ENCODE measurements at places on chromosomes 7 and 10.

- DNase-seq, result no peak
Observed at GRCh38 chr7:120441850-120442249, 168.9 kb downstream of the KCND2 start.

DNA sequence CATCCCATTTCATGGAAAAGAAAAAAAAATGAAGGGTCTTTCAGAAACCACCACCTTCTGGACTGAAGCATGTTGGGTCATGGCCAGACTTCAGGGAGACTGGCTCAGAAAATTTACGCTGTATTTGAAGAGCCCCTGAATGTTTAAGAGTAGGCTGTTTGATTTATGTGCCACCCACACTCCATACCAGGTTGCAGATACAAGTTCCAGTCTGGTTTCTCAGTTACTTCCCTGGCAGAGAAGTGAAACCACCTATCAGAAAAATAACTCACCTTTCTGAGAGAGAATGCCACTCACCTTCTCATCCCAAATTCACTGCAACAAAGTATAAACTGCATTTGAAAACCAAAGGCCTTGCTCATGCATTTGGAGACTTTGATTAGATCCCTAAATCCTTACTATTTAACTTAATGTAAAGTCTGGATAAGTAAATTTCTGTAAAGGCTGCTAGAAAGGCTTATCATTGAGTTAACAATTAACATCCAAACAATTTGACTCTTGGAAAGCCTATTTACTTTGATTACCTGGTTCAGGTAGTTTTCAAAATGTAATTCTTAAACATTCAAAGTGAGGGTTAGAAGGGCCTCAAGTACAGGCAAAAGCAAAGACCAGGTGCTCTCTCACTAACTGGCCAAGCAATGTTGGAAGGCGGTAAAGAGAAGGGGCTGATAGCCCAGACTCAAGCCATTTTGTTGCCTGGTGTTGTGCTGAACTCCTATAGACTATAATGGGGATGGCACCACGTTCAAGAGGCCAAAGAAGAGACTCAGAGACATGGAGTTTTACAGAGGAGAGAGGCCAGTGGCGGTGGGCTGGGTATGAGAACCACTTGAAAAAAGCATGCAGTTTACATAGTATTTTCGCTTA, 12.8 kb upstream of the ADD3 start:
- no peak for DNase-seq

GRCh38 chr7:101535351-101535751, 93.7 kb downstream of the MYL10 start:
- DNase-seq, result no peak

DNA sequence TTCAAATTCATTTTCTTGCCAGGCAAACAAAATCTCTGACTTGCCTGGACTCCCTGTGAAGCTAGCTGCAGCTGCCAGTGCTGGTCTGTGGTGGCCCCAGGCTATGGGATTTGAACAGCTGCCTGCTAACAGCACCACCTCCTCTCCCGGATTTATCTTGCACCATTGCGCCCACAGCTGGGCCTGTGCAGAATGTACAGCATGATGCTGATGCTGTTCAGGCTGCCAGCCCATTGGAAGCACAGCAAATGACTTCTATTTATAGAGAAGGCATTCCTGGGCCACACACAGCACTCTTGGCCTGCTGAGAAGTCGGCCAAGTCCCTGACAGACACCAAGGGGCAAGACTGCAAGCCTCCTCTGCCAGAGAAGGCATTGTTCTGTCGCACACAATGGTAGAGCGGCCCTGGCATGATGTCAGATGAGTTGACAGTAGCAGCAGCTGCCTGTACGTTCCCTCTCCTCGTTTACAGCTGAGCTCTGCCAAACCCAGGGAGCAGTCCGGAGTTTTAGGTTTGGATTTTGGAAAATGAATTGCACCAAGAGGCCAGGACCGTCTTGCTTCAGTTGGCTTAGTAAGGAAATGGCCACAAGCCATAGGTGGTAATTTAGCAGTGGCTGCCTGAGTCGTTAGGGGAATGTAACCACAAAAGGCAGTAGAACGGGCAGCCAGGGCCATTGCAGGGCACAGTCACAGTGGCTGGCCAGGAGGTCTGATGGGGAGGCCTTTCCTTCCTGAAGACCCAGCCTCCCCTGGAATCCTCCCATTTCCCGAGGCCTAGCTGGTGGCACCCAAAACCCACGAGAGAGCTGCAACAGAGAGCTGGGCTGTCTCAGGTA, 38.5 kb downstream of the MTURN start:
- DNase-seq, result no peak

- DNase-seq, result no peak
Observed at GRCh38 chr7:154610903-154611302, 392.0 kb downstream of the PAXIP1 start.

GRCh38 chr10:114392112-114392835, 12.0 kb downstream of the AFAP1L2 start:
- DNase-seq, result no peak

DNA sequence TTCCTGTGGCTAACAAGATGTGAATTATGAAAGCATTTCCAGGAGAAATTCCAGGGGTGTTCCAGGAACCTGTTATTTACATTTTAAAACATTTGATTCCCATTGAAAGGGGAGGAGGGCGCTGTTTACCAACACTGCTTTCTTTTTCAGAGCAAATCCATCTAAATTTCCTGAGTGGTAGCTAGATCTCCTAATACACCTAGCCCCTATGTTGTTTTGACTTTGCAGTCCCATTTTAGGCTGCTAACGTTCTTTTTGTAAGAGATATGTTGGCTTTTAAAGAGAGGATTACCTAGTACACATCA, 130.8 kb downstream of the TCF7L2 start:
- DNase-seq, result no peak

DNA sequence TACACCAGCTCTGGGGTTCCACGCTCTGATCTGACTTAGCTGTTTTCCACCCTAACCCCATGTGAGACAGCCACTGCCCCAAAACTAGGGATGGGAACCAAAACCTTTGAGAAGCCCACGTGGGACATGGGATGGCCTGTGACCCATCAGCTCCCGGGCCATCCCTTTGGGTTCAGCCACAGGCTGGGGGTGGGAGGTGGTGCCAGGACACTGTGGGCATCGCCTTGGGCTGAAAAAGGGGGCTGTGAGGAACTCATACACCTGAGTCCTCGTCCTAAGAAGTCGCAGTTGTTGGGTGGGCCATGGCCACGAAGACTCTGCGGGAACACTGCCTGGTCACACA, 379.1 kb downstream of the DNAJB6 start:
- no peak for DNase-seq

GRCh38 chr7:80529362-80529761, 17.5 kb upstream of the GNAT3 start:
- no peak for DNase-seq

DNA sequence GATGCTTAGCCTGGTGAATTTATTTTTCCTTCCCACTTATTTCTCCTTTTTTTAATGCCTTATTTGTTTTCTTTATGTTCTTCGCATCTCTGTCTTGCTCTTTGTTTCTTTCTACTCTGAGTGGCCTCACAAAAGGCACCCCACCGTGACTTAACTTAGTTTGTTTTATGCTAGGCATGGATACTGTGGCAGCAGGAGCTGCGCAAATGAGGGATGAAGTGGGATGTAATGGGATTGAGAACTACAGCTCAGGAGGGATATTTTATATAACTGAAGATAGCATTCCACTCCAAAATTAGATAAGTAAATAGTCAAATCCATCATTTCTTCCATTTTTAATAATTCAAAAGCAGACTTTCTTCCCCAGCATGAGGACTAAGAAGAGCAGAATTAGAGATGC, 1.7 kb upstream of the CACNA2D1 start:
- no peak for DNase-seq

GRCh38 chr10:87846023-87846422, 17.3 kb downstream of the KLLN start:
- DNase-seq, result no peak
